ENCODE measurements at places on chromosomes 6 and 20.

DNA sequence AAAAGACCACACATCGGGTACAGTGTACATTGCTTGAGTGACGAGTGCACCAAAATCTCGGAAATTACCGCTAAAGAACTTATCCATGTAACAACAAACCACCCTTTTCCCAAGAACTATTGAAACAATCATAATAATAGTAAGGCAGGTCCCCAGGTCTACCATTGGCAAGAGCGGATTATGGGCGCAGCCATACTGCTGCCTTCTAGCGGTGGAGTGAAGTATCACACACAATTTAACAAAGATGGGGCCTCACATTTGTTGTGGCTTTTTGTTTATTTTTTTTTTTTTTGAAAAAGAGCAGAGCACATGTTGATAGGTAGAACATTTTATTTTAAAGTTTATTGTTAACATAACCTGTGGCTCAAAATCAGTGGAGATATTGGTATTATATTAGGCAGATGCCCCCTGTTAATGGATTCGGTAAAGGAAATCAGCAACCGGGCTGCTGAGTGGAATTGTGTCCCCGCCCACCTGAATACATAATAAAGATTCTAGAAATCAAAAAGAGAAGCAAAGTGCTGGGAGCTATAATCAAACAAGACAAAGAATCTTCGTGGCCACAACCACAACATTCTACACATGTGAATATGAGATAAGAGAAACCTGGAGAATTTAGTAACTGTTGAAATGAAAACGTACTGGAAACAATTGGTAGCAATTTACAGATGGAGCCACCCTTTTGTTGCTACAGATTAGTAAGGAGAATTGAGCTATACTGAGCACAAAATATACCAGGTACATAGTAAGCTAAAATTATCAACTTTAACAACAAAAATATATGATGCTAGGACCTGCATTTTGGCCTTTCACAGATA, 94.2 kb upstream of the EXOC2 start:
- no peak for DNase-seq

- DNase-seq = no peak
Observed at GRCh38 chr20:37385659-37386504, 39.9 kb downstream of the SRC start.

DNA sequence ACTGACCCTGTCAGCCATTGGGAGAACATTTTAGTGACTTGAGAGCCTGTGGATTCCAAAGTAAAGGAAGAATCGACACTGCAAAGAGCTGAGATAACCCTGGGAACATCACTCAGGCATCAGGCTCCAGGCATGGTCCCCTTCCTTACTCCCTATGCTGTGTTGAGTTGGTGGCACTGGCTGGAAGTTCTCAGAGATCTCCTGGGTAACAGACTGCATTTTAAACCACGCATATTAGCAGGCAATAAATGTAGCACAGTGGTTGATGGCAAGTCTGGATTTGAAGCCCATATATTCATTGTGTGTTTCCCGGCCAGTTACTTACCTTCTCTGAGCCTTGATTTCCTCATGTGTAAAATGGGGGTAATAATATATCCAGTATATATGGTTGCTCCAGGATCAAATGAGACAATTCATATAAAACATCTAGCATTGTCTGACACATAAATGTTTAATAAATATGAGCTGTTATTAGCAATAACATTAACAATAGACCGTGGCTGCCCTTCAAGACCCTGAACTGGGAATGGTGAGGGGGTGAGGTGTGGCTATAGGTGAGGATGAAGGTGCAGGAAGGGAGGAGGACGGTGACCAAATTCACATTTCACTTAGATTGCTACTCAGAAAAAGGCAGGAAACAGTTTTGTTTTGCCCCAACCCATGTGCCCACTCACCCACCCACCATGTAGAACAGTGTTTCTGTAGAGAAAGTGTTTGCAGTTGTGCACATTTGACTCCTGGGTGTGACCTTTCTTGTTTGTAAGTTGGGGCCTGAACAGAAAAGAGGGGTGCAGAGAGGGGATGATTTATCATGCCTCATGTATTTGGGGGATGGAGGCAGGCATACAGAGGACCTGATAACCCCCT, 2.1 kb downstream of the PLCG1 start:
- DNase-seq = no peak

- no peak for DNase-seq
Observed at GRCh38 chr20:57821935-57822334, 112.1 kb upstream of the PMEPA1 start.

DNA sequence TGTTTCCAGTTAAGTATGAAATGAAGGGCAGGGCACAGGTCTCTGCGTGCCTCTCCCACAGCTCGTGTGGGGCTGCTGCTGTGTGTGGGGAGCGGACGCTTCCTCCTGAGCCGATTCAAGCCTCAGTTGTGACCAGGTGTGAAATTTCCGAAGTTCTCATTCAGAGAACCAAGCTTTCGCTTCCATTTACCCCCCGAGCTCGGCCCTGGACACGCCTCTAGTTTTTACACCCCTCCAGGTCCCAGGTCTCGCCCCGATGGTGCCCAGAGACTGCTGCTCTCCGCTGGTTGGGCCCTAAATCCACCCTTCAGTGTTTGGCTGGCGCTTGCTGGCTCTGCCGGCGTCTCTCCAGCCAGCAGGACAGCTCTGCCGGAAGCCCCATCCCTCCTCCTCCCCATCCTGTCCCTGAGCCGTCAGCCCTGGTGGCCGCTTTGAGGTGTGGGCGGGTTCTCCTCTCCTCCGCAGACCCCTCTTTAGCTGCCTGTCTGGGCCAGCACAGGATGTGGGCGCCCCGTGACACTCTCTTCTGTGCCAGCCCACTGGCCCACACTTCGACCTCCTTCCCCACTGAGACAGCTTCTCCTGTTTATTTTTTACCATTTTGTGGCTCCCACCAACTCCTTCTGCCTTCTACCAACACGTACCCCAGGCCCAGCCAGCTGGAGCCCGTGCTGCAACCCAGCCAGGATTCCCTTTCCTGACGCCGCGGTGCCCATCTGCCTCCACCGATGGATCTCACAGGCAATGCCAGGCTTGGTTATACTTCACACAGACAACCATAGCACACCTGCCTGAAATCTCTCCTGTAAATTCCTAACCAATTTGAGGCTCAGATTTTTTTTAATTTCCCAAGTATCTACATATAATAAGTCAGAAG, 142.8 kb downstream of the DLL1 start:
- no peak for DNase-seq

DNA sequence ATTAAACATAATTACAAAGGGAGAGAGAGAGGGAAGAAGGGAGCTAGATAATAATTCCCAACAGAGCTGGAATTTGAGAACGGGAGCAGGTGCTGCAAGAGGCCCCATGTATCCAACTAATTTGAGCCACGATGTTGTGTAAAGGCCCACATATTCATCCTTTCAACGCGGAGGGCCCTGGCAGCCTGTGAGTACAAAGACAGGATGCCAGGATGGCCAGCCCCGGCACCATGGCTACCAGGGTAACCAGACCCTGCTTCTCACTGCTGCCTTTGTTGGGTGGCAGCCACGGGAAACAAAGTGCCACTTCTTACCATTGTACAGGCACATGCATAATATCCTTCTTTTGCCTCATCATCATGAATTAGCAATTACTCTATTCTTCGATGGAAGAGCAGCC, 492.0 kb upstream of the NRSN1 start:
- DNase-seq = no peak

- DNase-seq = no peak
Observed at GRCh38 chr6:113927001-113927400, 43.9 kb downstream of the HDAC2 start.
